ENCODE measurements at places on chromosomes 1 and 21.

- DNase-seq: no peak
Observed at GRCh38 chr1:237858992-237859391, 31.7 kb downstream of the ZP4 start.

GRCh38 chr1:154661110-154661509 is 53.1 kb upstream of the ADAR start:
- no peak for DNase-seq

- DNase-seq: no peak
Observed at GRCh38 chr21:44572959-44573583, 458 bp upstream of the KRTAP10-4 start.

- DNase-seq: no peak
Observed at GRCh38 chr1:114355240-114355639, 155.8 kb downstream of the TRIM33 start.

DNA sequence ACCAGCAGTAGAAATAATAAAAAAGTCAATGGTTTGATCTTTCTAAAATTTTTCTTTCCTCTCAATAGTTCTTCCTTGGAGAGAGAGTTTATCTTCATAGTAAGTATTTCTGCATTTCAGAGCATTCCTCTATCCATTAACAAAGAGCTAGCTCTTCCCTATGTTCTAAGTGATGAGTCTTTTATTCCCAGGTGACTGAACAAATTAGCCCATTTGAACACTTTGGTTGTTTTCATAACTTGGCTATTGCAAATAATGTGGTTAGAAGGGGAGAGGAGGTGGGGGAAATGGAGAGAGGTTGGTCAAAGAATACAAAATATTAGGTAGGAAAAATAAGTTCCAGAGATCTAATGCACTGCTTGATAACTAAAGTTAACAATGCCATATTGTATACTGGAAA is 598.9 kb downstream of the KCNT2 start:
- no peak for DNase-seq

DNA sequence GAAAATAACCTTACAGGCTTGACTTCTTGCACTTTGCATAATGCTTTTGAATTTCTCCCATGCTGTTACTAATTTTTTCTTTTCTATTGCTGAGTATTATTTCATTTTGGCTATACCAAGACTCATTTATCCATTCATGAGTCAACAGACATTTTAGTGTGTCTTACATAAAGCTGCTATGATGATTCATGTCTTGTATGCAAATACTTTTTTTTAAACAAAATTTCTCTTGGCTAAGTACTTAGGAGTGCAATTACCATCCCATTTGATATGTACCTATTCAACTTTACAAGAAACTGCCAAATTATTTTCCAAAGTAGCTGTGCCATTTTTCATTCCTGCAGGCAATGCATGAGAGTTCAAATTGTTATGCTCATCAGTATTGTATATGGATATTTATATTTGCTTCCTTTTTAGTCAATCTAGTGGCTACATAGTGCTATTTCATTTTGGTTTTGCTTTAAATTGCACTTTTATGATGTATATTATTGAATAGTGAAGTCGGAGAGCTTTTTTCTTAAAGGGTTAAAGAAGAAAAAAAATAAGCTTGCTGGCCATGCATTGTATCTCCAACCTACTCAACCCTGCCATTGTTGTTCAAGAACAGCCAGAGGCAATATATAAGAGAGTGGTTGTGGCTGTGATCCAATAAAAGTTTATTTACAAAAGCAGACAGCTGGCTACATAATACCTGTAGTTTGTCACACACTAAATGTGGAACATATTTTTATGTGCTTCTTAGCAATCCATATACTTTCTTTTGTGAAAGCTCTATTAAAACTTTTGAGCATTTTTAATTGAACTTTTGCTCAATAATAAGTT is 862.8 kb downstream of the KCNT2 start:
- no peak for DNase-seq

DNA sequence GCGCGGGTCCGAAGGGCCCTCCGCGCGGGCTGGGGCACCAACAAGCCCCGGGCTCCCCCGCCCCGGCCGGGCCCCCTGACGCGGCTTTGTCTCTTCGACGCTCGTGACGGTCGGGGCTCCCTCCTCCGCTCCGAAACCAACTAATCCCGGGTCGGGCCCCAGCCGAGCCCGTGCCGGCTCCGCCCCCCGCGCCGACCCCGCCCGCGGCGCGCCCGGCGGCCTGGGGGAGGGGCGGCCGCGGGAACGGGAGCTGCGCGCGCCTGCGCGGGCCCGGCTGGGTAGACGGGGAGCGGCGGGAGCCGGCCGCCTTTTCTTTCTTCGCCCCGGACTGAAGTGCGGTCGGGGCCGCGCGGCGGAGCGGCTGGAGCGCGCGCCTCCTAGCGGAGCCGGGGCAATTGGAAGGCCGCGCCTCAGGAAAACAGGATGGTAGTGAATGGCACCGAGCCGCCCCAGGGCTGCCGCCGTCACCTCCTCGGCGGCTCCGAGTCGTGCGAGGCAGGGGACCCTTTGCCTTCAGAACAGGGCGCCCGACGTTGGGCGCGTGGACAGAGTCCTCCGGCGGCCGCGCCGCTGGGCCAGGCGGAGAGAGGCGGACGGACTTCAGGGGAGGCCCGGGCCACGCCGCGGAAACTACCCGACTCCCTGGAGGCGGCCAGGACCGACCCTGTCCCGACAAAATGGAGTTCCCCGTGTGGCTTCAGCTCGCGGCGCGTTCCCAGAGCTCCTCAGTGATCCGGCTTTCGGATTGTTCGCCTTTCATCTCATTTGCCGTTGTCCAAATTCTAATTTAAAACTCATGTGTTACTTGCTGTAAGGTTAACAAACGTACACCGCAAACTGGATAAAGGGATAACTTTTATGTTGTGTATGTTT is at the start of gene TP53BP2:
Gene TP53BP2 (minus strand): TSS at position 138 of the 873 bp plus-strand sequence. CDS start 267 bp downstream, outside the sequence.
- DNase-seq: peak; percentile 48

- DNase-seq: no peak
Observed at GRCh38 chr1:199751506-199751905, 276.0 kb upstream of the NR5A2 start.

DNA sequence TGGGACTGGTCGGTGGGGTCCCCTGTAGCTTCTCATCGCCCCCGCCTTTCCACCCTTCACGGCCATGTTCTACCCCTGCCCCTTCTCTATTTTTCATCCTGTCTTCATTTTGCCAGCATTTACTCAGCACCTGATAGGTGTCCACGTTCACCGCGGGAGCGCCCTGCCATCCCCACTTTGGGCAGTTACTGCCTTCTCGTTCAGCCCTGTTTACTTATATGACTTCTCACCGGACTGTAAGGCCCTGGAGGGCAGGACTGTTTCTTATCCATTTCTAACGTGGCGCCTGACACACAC is 380 bp downstream of the MFN2 start:
- no peak for DNase-seq

DNA sequence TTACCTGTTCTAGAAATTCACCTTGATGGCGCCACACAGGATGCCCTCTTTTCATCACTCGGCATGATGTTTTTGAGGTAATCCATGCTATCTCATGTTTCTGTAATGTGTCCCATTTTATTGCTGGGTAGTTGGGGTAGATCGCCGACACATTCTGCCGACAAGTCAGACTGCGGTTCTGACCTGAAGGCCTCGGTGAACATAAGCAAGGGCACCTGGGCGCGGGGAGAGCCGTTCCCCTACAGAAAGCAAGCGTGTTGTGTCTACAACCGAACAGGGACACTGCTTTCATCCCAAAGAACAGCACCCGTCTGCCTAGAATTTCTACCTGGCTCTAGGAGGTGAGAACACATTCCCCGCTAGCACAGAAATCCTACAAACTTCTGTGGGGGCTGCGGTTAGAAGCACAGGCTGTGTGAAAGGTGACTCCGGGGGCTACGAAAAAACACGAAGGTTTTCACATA is 149.2 kb downstream of the PPIAL4G start:
- no peak for DNase-seq

DNA sequence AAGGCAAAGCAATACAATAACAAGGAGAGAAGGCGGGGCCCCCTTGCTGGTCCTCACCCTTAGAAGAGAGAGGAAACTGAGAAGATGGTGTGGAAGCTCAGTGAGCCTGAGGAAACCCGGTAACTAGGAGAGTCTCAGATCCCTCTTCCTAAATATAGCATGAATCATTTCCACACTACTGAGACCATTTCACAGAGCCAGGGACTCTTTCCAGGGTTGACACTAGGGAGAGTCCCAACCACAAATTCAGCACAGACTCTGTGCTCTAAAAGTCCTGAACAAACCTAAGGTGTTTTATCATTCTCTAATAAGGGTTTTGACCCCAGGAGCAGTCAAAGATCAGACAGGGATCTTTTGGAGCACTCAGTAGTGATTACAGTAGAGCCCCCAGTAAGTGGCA is 647.7 kb downstream of the KCNT2 start:
- DNase-seq: no peak

- DNase-seq: no peak
Observed at GRCh38 chr1:3740752-3741151, 11.5 kb upstream of the CCDC27 start.

- no peak for DNase-seq
Observed at GRCh38 chr1:41097105-41097504, 75.6 kb upstream of the SLFNL1 start.

GRCh38 chr1:7846656-7847055 is 6.2 kb downstream of the UTS2 start:
- DNase-seq: no peak

GRCh38 chr1:230212405-230212936 is 145.4 kb downstream of the GALNT2 start:
- no peak for DNase-seq

DNA sequence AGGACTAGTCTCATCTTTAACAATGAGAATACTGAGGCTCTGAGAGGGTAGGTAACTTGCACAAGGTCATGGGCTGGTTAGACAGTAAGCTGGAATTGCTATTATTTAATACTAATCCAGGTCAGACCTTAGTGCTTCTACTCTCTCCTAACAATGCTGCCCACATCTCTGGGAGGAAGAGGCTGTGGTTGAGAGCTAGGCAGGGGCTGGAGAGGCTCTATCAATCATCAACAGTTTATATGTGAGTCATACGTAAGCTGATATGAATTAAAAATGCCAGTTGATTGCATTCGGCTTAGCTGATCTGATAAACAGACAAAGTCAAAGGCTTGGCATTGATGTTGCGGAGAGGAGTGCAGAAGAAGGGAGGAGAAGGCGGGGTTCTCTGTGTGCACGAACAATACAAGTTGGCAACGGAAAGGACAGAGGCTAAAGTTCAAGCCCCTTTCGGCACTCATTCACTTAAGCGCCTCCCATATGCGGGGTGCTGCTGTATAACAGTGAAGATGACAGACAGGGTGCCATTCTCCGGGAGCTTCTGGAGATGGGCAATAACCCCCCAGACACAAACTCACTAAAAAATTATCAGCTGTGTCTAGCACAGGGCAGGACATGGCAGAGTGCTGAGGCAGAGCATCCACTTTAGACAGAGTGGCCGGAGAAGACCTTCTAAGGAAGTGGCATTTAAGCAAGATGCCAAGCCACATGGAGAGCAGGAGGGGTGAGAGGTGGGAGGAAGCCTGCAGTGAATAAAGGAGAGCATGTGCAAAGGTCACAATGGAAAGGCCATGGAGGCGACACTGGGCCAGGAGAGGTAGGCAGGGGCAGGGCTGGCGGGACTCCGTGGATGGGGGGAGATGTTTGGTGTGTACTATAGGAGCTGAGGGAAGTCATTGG is 195.2 kb downstream of the ZSCAN20 start:
- DNase-seq: no peak

Measured in epithelial cell of prostate (primary cell).